ENCODE measurements at places on chromosomes 4 and X.

GRCh38 chrX:55135171-55135570 is 46.4 kb downstream of the PAGE2 start:
- no peak for DNase-seq

DNA sequence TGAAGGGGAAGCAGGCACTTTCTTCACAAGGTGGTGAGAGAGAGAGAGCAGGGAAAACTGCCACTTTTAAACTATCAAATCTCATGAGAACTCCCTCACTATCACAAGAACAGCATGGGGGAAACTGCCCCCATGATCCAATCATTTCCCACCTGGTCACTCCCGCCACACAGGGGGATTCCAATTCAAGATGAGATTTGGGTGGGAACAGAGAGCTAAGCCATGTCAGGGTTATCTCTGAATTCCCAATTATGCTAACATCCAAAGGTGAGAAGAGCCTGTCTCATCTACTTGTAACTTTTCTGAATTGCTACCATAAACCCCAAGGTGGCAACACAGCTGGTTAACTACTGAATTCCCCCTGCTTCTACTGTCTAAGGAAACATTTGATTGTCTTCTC is 758.5 kb downstream of the ADGRL3 start:
- DNase-seq, result no peak

- DNase-seq, result peak; percentile 51
These were observed 192.2 kb downstream of the APBB2 start for GRCh38 chr4:41022116-41022515.

DNA sequence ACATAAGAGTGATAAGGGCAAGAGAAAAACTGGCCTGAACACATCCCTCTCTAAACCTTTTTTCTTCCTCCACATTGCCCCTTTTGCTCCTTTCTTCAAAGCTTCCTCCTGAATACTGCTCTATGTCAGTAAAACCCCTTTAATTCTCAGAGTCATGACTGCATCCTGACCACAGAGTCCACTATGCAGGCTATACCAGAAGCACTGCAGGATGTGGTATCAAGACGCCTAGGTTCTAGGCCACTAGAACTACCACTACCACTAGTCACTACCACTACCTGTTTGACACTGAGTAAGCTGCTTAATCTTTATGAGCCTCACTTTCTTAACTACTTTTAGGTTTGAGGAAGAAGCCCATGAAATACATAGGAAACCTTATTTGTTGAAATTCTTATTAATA is 38.7 kb downstream of the ARHGEF9 start:
- no peak for DNase-seq

- peak; percentile 70 for DNase-seq
These were observed 19.5 kb downstream of the WWC2 start for GRCh38 chr4:183118585-183118984.

GRCh38 chr4:84342161-84342560 is 156.9 kb downstream of the NKX6-1 start:
- no peak for DNase-seq

GRCh38 chrX:81241753-81242152 is 39.9 kb downstream of the SH3BGRL start:
- no peak for DNase-seq

DNA sequence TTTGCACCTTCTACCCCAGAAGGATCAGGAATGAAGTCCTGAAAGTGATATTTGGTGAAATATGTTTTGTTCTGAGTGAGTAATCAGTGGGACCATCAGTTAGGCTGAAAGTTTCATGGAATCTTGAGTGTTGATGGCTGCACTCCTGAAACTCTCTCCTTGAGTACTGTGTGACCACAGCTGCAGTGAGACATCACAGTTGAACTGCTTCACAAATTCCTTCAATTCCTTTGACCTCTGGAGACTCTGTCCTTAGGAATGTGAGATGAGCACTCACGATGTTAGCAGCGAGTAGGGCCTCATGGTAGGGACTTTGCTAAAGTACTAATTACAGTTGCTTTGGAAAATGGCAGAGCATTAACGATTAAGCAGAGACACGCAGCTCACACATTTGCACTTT is 142.9 kb upstream of the SLC4A4 start:
- DNase-seq, result peak; percentile 18

GRCh38 chr4:36638273-36638811 is 356.9 kb downstream of the DTHD1 start:
- no peak for DNase-seq

- DNase-seq, result peak; percentile 89
These were observed 12.2 kb downstream of the ARHGEF6 start for GRCh38 chrX:136768469-136769084.

- no peak for DNase-seq
These were observed 32.0 kb upstream of the MGST2 start for GRCh38 chr4:139633661-139634060.

DNA sequence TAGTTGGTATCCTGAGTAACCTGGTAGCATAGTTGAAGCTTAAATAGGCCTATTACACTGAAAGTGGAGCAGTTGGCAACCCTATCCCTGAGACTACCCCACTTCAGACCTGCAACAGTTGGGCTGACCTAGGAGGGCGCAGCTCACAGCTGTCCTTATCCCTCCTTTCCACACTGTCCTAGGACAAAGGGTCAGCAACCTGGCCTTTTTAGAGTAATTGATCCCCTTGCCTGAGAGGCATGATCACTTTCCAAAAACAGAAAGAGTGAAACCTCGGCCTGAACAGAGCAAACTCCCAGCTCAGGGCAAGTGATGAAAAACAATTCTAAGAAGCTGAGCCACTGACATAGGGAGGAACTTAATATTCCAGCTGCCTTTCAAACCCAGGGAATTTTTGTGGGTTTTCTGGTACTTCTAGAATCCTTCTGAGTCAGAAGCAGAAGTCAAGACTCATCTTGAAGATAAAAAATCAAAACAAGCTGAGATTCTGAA is 94.9 kb upstream of the MYOZ2 start:
- DNase-seq, result peak; percentile 81

DNA sequence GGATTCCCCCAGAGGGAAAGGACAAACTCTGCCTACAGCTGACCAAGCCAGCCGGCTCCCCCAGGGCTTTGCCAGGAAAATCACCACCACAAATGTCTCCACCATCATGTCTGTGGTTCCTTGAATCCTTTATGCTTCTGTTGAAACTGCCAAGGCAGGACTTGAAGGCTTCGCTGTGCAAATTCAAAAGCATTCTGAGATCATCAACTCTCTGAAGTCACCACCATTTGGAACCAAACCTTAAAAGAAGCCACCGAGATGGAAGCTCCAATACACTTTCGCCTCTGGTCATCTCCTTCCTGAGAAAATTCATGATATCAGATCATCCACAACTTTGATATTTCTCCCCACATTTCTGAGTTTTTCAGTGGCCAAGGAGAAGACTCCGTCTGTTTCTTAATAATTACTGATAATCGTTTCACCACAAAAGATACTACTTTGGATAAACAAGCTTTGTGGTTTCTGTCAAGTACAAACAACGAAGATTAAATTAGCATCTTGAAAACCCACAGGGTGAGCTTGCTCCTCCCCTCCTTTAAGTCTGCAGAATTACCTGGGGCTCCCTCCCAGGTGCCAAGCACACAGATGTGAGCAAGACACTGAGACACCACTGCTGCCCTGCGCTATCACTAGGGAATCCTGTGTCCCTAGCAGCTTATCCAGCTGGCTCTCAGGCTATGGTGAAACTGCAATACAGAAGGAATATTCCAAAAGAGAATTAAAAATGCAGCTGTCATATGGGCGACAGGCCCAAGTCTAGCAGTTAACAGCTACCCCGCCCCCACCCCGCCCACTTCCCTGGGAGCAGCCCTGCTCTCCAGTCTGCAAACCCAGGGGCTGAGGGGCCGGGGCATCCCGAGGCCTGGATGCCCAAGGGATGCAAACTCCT is 125.0 kb upstream of the TBL1X start:
- DNase-seq, result no peak

- no peak for DNase-seq
These were observed 3.3 kb upstream of the BGN start for GRCh38 chrX:153491351-153491914.

GRCh38 chr4:92776080-92776479 is 472.3 kb downstream of the GRID2 start:
- no peak for DNase-seq

DNA sequence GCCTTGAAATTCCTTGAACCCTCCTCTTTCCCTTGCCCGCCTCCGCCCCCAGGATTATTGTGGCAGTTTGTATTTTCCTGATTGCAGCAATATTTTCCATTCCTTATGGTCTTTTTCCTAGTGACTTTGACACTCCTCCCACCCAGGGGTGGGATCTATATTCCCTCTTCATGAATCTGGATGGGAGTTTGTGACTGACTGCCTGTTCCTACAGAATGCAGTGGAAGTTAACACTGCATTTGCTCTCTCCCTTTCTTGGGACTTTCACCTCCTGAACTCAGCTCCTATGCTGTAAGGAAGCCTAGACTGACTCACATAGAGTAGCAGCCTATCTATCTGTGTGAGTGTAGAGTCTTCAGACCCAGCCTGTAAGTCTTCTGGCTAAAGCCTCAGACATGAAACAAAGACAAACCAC is 2.2 kb downstream of the FUNDC2 start:
- DNase-seq, result no peak

- DNase-seq, result no peak
These were observed 1382.2 kb downstream of the PCDH18 start for GRCh38 chr4:136150046-136150445.

GRCh38 chr4:80486603-80487002 is 151.1 kb downstream of the CFAP299 start:
- no peak for DNase-seq

DNA sequence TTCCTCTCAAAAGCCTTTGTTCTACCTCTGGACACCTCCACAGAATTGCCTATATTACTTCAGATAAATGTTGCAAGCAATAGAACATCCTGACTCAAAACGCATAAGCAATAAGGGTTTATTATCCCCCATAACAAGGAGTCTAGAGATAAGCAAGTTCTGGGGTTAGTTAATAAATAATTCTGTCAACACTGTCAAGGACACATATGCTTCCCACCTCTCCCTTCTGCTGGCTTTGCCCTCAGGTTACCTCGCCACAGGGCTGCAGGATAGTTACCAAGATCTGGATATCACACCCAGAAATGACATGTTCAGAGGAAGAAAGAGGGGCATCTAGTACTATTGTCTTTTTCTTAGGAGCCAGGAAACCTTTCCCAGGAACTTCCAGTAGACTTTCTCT is 14.0 kb upstream of the DUSP21 start:
- no peak for DNase-seq

DNA sequence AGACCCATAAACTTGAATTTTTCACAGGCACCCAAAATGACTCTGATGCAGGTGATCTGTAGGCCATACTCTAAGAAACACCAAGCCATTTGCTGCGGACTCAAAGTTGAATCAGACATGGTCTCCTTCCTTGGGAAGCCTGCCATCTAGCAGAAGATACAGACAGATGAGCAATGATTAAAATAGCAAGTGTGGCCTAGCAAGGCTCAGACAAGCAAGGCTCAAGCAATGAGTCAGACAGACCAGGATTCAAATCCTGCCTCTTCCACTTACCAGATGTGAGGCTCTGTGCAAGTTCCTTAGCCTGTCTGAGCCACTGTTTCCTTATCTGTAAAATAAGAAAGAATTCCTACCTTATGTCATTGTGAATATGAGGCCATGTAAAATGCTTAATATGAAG is 2.3 kb downstream of the CCDC149 start:
- DNase-seq, result peak; percentile 60

- DNase-seq, result peak; percentile 28
These were observed 63.5 kb downstream of the ENOPH1 start for GRCh38 chr4:82493721-82494425.

- no peak for DNase-seq
These were observed 13.5 kb downstream of the MYOZ2 start for GRCh38 chr4:119149110-119149509.

DNA sequence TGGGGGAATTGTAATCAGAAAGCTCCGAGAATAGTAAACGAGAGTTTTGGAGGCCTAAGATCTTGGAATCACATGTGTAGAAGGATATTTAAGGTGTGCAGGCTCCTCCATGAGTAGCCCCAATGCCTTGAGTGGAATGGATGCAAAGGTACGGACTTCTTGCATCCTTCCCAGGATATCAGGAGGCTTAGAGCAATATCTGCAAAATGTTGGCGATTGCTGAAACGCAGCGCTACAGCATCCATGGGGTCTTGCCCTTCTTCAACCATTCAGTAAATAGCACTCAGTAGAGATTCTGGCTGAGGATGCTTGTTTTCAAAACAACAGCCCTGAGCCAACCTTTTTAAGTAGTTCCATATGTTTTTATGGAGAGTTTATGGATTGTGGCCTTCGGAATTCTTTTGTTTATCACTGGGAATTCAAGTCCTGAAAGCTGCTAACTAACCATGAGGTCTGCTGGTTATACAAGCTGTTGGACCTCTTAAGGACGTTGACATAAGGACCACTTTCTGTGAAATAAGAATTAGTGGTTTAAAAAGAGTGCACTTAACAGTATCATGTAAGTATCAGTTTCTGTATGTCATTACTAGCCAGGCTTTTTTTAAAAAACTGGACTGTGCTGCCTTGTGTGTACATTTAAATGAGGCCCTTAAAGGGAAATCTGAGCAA is 228.8 kb upstream of the PGRMC2 start:
- DNase-seq, result peak; percentile 83

DNA sequence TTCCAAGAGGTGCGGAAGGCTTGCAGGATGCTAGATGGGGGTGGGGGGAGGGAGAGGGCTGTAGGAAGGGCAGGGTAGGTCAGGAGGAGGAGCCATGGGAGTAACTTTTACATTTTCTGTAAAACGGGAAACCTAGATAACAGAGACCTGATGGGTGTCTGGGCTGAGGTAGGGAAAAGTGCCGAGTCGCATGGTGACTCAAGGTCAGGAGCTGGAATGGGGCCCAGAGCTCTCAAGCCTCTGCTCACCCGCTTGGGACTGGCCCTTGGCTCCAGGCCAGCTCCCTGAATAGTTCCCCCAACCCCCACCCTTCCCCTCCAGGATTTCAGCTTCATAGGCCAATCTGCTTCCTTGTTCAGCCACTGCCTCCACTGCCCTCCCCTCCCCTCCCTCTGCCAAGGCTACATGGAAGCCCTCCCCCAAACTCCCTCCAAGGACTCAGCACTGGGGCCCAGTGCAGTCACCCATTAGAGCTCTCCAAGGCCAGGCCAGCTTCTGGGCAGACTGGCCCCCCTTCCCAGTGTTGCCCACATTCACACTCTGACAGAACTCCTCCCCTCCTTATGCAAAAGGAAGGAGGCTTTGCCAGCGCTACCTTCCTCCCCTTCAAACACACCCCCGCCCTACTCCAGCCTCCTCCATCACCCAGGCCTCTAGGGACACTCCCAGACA is 43.6 kb downstream of the TSC22D3 start:
- DNase-seq, result no peak

DNA sequence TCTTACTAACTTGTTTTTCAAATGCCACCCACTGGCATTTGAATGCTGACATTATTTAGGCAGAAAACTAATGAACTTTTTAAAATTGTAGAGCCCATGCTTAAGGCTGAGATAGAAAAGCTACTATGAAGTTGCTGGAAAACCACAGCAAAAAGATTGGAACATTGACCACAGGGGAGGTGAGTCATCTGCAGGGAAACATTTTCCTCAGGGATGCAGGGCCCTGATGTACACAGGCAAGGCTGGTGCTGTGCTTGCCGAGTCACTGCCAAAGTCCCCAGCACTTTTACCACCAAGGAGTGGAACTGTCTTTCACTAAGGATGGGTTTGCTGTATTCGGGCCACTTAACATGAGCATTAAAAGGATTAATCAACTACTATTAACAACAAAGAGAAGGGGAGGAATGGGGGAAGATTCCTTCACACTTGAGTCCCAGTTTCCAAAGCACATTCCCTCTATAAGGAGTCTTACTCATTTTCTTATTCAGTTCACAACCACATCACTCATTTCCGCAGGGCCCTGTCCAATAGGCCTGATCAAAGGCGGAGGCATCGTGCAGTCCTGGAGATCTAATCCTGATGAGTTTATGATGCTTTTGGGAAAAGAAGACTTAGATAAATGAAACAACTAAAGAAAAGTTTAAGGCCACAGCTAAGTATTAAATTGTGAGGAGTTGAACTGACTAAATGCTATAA is 202.9 kb upstream of the NPY2R start:
- no peak for DNase-seq

- no peak for DNase-seq
These were observed 338.1 kb upstream of the F9 start for GRCh38 chrX:139192386-139192961.

Measured in AG09309 (cell line).